ENCODE measurements at places on chromosomes 7 and 10.

GRCh38 chr10:9294865-9295264 is 1240.4 kb downstream of the GATA3 start:
- DNase-seq: no peak

DNA sequence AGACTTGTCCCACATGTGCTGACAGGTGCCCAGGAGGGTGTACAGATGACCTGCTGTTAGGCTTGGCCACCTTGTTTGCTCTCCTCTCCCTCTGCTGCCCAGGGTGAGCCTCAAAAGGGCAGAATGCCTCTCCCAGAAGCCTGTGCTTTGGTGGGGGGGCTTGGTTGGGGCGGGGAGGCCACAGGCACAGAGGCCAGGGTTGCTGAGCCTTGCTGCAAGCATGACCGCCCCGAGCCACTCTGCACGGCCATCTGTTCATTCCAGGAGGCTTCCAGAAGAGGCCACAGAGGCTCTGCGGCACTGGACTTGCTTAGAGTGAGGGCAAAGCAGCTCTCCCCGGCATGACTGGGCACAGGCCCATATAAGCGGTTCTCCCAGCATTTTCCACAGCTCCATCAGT is 190.8 kb downstream of the GLRX3 start:
- no peak for DNase-seq

GRCh38 chr10:30455816-30456215 is 21.8 kb downstream of the MAP3K8 start:
- peak; percentile 34 for DNase-seq

DNA sequence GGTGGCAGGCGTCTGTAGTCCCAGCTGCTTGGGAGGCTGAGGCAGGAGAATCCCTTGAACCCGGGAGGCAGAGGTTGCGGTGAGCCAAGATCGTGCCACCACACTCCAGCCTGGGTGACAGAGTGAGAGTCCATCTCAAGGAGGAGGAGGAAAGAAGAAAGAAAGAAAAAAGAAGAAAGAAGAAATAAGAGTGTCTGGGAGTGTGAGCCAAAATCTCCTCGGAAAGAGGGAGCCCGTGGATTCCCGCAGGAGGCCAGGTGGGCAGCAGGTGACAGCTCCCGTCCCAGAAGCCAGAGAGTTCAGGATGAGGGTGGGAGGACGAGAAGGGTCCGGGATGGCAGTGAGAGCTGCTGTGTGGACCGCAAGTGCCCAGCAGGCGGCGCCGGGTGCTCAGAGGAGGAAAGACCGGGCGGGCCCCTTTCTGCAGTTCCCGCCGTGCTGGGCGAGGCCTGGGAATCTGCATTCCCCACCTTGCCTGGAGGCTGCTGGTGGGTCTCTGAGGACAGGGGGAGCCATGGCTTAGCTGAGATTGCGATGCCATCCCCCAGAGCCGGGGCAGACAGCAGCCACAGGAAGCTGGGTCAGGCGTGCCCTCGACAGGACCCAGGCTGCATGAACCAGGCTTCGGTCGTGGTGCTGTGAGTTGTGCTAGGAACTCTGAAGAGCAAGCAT is 17.1 kb upstream of the AMZ1 start:
- DNase-seq: peak; percentile 74

DNA sequence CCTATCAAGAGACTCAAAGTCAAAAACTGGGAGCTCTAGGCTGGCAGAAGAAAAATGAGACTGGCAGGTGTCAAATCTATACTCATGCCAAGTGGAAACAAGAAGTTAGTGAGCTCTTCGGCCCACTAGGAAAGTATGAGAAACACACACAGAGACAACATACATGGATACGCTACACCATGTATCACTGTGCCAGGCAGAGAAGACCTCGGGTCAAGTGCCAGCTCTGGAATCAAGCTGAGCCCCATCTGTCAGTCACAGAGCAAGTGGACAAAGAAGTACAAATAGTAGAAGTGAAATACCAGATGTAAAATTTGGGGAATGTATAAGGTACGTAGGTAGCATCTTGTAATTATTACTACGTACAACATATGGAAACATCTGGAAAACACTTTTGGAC is 62.4 kb downstream of the FAM13C start:
- DNase-seq: no peak

DNA sequence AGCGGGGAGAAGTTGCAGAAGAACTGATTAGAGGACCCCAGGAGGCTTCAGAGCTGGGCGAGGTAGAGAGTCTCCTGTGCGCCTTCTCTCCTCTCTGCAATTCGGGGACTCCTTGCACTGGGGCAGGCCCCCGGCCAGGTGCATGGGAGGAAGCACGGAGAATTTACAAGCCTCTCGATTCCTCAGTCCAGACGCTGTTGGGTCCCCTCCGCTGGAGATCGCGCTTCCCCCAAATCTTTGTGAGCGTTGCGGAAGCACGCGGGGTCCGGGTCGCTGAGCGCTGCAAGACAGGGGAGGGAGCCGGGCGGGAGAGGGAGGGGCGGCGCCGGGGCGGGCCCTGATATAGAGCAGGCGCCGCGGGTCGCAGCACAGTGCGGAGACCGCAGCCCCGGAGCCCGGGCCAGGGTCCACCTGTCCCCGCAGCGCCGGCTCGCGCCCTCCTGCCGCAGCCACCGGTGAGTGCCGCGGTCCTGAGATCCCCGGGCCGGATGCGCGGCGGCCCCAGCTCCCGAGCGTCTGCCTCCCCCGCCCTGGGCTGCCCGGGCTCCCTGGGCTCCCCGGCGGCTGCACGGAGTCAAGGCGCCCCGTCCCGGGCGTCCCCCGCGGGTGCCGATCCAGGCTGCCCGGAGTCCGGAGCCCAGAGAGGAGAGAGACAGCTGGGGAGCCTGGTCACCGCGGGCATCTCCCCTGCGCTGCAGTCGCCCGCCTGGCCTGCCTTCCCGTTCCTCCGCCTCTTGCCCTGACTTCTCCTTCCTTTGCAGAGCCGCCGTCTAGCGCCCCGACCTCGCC is at the start of gene PLAU:
Gene PLAU (plus strand): TSS at position 369 of the 789 bp plus-strand sequence. CDS start 424 bp downstream, outside the sequence.
- DNase-seq: peak; percentile 53

GRCh38 chr10:77805676-77806075 is 120.9 kb downstream of the DLG5 start:
- no peak for DNase-seq

DNA sequence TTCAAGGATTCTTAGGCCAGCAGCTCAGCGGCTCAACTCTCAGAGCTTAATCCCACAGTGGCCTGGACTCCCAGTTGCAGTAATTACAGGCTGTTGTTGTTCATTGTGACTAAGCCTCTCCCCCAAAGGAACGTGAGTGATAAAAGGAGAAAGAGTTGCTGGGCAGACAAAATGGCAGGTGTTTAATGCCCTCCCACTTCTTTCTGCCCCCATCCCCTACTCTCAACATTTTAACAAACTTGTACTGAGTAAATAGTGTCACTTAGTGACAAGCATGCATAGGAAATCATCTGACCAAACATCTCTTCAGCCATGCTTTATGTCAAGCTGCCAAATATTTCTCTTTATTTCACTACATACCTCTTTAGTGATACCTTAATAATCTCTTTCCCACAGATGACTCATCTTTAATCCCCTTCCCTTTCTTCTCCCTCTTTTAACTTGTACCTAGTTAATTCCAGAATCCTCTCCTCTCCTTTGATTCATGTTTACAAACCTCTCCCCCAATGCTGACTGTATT is 12.4 kb upstream of the MTERF1 start:
- DNase-seq: no peak

- no peak for DNase-seq
Observed at GRCh38 chr7:50814166-50814565, 31.5 kb upstream of the GRB10 start.

GRCh38 chr10:89233033-89233432 is 18.5 kb downstream of the LIPA start:
- no peak for DNase-seq

DNA sequence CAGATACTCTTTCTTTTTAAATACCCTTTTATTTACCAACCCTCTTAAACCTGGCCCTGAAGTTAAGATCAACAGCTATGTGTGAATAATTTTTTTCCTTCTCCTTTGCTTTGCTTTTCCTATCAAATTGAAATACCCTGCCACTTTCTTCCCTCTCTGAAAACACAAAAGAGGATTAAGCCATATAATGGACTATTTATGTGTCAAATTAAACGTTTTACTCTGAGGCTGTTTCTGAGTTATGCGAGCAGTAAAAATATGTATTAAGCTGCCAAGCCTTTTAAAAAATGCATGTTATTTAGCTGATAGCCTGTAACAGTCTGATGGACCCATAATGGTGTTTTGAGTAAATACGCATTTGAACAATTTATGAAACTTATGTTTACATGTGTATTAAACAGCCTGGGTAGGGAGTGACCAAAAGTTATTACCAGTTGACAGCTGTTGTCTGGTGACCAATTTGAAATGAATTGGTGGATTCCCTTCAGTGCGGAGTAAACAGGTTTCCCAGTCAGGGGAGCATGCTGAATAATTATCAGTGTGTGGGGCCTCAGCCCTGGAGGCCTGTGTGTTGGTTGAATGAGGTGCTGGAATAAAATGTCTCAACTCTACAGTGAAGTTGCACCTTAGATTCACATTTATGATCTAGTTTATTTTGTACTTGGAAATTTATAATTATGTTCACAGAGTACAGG is 89.6 kb downstream of the AUTS2 start:
- DNase-seq: no peak

DNA sequence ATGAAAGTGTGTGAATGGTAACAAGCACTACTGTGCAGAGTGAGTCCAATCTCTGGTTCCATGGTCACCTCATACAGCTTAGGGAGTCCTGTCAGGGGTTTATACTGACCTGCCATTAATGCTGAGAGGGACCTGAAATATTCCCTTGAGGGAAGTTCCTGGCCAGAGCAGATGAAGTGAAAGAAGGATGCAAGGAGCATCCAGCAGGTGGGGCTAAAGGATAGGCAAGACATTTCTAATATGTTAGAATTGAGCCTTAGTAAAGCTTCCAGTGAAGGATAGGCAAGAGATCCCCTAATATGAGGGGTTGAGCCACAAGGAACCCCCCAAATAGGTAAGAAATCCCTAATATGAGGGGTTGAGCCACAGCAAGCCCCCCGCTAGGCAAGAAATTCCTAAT is 25.5 kb upstream of the FAM221A start:
- no peak for DNase-seq

DNA sequence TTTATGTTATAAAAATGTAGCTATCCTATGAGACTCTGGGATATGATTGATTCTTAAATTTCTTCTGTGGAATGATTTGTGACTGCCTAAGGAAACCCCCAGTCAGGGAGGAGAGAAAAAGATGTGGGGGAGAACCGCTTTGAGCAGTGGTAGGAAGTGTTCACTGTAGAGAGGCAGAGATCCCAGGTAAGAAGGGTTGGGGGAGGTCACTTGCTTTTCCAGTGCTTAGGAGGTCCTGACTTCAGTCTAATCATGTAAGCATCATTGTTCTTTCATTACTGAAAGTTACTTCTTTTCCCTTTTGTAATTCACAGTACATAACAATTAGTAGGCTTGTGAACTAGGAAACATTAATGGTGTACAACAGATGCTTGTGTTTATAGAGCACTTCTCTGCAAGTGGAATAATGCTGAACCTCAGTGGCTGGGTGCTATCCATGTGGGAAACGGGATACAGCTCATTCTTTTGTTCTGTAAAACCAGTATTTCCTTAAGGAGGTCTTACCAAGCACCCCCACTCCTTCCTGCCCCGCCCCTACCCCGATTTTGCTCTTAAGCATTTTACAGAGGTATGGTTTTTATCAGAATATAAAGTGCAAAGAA is 165.4 kb downstream of the ST7 start:
- DNase-seq: no peak

DNA sequence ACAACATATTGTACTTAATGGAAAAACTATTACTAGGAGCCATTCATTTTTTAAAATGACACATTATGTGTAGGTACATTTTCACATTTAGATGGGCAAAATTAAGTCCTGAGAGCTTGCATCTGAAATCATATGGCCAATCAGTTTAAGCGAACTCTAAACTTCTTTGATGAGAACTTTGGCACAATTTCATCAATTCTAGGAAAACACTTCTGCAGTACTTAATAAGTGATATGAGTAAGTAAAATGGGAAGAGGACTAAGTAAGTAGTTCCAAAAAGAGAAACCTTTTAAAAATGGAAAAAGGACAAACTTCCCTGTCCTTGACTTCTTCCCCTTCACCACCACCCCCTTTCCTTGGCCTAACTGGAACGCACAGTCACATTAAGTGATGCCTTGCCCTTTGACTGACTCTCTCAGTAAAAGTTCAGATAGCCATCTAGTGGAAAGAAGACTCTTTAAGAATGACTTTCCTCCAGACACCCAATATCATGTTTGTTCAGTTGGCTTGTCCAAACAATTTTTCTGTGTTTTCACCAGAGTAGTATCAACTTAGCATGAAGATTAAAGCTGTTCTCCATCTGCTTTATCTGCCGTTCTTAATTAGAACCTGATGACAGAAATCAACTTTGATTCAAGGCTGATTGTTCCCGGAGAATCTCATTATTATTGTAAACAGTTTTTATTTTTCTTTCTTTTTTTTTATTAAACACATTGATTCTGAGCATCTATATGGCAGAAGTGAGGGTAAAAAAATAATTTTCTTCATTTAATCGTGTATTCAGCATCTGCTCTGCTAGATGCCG is 45.1 kb downstream of the CNNM2 start:
- no peak for DNase-seq

GRCh38 chr7:47313564-47313963 is 268.3 kb downstream of the TNS3 start:
- no peak for DNase-seq

GRCh38 chr7:45917658-45918057 is 3.4 kb downstream of the IGFBP3 start:
- DNase-seq: peak; percentile 76

- no peak for DNase-seq
Observed at GRCh38 chr7:74494076-74494548, 40.4 kb downstream of the GTF2IRD1 start.

GRCh38 chr7:98073047-98073446 is 33.6 kb upstream of the LMTK2 start:
- DNase-seq: no peak

- no peak for DNase-seq
Observed at GRCh38 chr10:72541337-72541736, 84.5 kb downstream of the MICU1 start.

DNA sequence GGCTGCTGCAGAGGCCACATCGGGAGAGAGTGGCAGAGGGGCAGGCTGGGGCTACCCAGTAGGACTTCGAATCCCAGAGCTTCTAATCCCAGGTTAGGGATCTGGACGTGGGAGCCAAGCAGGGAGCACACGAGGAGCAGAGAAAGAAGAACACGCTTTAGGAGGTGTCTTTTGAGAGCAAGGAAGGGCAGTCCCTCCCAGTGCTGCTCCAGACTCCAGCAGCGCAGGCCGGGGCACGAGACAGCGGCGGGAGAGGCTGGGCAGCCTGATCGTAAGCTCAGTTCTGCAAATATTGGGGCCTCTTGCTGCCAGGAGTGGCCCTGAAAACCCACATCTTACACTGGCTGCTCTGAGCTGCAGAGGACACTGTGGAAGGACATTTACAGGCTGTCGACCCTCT is 75.9 kb downstream of the HIPK2 start:
- DNase-seq: no peak

DNA sequence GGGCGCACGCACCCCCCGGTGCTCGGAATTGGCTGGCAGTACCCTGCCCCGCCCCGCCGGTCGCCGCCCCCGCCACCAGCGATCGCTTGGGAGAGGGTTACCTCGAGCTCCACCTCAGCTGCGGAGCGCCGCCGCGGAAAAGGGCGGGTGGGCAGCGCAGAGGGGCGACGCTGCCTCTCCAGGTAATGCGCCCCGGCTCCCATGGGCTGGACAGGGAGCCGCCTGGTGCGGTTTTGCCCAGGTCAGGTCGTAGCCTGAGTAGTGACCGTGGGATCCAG is 1.3 kb downstream of the PFKFB3 start:
- DNase-seq: peak; percentile 68

GRCh38 chr10:47104786-47105385 is 193.7 kb downstream of the PTPN20 start:
- no peak for DNase-seq

All from activated T-cell treated with anti-CD3 and anti-CD28 coated beads, Interleukin-2, amount 50 U/mL, for 1 hour (primary cell).